DMS 273 treated with DMSO at 0.1 percent for 48 hours (cell line): ENCODE measurements at places on chromosomes 13 and 19.

- no peak for DNase-seq
Observed at GRCh38 chr13:75123428-75123827, 358.5 kb downstream of the TBC1D4 start.

GRCh38 chr13:28631801-28632200 is 27.1 kb upstream of the POMP start:
- DNase-seq = no peak

DNA sequence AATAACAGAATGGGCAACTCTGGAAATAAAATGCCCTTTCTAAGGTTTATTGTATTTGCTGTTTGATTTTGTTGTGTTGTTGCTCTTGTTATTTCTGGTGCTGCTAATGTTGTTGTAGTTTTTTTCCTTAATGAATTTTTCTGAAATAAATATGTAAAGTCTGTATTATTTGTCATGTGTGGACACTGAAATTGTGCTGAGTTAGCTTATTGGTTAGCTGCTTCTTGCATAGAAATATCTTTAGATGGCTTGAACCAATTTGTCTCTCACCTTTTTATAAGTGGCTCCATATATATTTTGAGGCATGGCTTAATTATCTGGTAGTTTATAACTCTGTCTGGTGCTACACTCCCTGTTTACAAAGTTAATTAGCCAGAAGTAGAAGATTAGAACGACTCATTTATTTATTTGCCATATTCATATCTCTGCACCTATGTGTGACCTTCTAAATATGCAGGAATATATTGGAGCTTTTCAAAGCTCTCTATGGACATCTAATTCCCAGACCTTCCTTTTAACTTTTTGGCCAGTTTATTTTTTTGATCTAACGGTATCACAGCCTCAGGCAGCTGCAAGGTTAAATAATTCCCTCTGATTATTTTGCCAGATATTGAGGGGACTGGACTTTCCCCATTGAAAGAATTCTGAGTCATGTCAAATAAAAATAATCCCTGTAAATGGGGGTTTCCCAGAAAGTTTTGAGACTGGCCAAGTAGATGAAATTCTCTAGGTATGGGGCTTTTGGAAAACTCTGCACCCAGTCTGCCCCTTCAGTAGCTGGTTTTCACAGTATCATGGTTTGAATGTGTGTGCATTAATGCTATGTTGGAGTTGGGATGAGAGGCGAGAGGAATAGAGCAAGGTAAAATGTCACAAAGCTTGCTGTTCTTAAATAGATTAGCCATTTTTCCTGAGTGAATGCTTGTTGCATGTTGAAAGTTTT is 1331.7 kb upstream of the MIR17HG start:
- no peak for DNase-seq

- no peak for DNase-seq
Observed at GRCh38 chr13:112431734-112432133, 55.6 kb downstream of the SPACA7 start.
